ENCODE measurements at places on chromosomes 12 and 14.

- DNase-seq = no peak
These were observed 18.5 kb upstream of the NINJ2 start for GRCh38 chr12:681568-682256.

- DNase-seq = no peak
These were observed 371 bp upstream of the REM2 start for GRCh38 chr14:22882529-22883172.

GRCh38 chr12:103696101-103696500, 109.0 kb downstream of the STAB2 start:
- no peak for DNase-seq

- no peak for DNase-seq
These were observed 85.3 kb downstream of the PRKCH start for GRCh38 chr14:61406675-61407074.

DNA sequence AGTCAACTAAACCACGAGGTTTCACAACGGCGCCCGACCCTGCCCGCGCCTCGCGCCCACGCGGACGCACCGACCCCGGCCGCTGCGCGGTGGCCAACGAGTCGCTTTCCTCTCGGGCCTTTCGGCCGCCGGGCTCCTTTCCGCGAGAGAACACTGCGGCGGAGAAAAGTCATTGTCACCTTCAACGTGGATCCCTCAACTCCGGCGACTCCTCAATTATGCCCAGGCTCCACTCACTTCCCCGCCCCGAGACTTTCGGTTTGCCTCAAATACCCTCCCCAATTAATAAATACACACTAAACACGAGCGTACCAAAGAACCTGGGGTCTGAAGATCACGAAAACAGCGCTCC, 450 bp downstream of the SINHCAF start:
- no peak for DNase-seq

- DNase-seq = no peak
These were observed 34.4 kb downstream of the RAD52 start for GRCh38 chr12:915090-915489.

- no peak for DNase-seq
These were observed 102.5 kb upstream of the PRICKLE1 start for GRCh38 chr12:42691991-42692557.

DNA sequence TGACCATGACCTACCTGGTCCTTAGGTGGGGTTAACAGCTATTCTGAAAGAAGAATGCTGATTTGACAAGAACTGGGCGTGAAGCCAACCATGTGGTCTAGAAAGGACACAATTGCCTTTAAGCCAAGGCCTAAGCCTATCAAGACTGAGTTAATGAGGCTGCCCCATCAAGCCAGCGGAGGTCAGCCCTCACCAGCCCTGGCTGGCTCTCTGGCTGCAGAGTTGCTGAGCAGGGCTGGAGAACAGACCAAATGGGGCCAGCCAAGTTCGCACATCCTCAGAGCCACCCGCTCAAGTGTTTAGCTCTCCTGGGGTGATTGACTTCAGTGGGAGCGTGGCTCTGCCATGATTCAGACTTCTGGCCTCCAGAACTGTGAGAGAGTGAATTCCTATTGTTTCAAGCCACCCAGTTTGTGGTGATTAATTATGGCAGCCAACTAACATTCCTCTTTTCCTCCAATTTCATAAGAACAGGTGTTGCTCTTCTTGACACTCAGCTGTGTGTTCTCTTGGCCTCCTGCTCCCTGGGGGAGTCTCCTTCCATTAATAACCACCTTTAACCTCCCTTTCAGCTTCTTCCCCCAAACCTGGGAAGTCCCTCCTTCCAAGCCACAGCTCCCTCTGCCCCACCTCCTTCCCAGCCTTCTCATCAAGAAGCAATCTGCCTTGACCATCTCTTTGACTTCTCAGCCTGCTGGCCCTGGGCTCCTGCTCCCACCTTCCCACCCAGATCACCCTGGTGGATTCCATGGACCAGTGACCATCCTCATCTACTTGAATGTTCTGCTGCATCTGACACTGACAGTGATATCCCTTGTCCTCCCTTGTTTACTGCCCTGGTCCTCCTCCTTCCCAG, 5.3 kb upstream of the SERPINA5 start:
- no peak for DNase-seq
